ENCODE measurements at places on chromosomes 12 and 14. TPM values are rescaled to one million over a fixed set of nuclear protein-coding genes. Genes with fewer than 3 reads are reported as not detected.

Gene TAS2R43
- 0.42 TPM for polyA plus RNA-seq

Gene OASL
- 0.15 TPM for polyA plus RNA-seq

Gene TSPAN19
- 2.2 TPM for polyA plus RNA-seq

Gene C1R
- polyA plus RNA-seq, result 31.7 TPM

Gene DERA
- polyA plus RNA-seq, result 28.2 TPM

Gene SP7
- polyA plus RNA-seq, result 0.22 TPM

Gene SH2B3
- 13.7 TPM for polyA plus RNA-seq

Gene NDRG2
- 763 TPM for polyA plus RNA-seq

Gene P2RX2
- polyA plus RNA-seq, result 0.65 TPM

Gene PPFIBP1
- polyA plus RNA-seq, result 30.2 TPM

Gene KRT85
- polyA plus RNA-seq, result not detected

Gene POLE
- 69.9 TPM for polyA plus RNA-seq

Gene FAM186B
- 3.4 TPM for polyA plus RNA-seq

Gene GAS2L3
- 25.5 TPM for polyA plus RNA-seq

Gene BDKRB1
- not detected for polyA plus RNA-seq
